ENCODE measurements at places on chromosomes 5 and 9.

DNA sequence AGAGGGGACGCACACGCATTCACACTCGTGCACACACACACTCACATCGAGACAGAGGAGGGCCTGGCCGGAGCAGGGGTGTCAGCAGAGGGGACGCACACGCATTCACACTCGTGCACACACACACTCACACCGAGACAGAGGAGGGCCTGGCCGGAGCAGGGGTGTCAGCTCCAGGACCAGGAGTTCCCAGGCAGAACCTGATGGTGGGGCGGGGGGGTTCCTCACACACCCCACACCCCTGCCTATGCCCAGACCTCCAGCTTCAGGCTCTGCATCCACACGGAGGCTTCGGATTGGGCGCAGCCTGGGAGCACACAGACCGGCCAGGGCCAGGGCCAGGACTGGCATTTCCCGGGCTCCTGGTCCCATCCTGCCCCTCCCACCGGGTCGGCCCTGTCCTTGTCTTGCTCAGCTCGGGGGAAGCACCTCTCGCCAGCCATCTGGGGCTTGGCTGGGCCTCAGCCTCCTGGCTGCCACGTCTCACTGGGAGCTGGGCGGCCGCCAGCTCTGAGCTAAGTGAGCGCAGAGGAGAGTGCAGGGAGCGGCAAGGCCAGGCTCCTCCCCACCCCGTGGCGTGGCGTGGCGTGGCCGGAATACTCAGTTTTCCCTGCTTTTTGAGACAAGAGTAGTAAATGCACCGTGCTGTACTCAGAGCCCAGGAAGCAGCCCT is 31.3 kb downstream of the ADAMTS2 start:
- DNase-seq: no peak

DNA sequence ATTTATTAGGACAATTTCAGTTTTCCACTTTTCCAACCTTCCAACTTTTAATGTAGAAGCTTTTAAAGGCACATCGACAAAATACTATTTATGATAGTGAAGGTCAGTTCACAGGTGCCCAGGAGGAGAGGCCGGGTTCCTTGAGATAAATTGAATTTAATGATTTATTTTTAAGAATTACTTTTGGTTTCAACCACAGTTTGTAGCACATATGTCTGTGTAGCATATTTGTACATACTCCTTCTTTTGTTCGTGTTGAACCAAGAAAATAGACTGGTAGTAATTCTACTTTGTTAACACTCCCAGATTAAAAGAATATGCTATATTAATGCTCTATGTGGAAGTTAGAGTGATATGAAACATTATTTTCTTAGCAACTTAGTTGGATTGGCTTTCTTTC is 46.7 kb downstream of the NTRK2 start:
- no peak for DNase-seq

DNA sequence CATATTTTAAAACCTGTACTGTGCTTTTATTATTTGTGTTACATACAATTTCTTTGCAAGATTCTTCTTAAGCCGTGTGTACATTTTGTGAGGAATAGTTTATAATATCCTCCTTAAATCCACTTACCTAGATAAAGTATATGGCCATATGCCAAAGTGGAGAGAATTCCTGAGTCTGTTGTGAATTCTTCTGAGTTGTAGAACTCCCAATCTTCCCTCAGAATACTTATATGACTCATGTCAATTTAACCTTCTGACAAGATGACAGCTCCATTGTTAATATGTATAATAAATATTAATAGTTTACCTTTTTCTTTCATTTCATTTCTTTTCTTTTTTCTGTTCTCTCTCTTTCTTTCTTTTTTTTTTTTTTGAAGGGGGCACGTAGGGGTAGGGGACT is 6.0 kb upstream of the RICTOR start:
- no peak for DNase-seq

GRCh38 chr5:73007051-73007450 is 51.2 kb downstream of the FCHO2 start:
- no peak for DNase-seq

DNA sequence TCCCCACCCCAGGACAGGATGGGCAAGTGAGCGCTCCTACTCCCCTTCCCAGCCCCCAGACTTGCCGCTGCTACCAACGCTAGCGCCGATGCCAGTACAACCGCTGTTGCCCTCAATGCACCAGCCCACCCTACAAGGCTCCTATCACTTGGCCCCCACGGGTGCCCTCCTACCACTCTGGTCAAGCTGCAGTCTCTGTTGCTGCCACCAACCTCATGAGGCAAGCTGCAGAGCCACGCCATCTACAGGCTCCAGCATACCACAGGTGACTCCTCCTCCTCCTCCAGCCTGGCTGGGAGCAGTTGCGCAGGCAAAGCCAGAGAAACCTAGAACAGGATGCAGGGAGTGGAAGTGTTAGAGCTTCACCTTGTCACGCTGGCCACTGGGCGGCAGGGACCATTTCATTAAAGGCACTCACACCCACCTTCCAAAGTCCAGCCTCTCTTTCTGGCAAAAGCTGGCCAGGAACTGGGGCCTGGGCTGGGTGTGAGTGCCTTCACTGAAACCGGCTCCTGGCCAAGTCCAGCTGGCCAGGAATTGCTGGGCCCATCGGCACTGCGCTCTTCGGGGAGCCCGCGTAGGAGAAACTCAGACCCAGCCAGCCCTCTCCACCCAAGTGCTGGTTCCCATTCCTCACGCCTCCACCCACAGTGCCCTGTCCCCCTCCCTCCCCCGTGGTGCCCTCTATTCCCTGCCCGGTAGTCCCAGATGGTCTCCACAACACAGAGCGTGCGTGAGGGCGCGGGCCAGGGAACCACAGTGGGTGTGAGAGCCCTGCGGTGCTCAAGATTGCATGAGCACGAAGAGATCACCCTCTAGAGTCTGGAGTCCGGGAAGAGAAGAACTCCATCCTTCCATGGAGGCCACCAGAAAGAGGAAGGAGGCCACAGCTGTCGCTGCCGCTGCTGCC is 1.6 kb upstream of the PCAT7 start:
- DNase-seq: no peak

DNA sequence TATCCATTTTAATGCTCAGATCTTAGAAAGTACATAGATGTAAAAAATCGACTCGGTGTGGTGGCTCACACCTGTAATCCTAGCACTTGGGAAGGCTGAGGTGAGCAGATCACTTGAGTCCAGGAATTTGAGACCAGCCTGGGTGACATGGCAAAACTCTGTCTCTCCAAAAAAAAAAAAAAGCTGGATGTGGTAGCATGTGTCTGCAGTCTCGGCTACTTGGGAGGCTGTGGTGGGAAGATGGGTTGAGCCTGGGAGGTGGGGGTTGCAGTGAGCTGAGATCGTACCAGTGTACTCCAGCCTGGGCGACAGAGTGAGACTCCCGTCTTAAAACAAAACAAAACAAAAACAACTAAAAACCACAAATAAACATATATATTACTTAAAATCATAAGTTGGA is 61.4 kb downstream of the RASA1 start:
- DNase-seq: no peak

GRCh38 chr5:59473611-59474010 is 419.9 kb downstream of the PDE4D start:
- DNase-seq: no peak

GRCh38 chr9:130712564-130713285 is 19.1 kb downstream of the EXOSC2 start:
- peak; percentile 89 for DNase-seq

DNA sequence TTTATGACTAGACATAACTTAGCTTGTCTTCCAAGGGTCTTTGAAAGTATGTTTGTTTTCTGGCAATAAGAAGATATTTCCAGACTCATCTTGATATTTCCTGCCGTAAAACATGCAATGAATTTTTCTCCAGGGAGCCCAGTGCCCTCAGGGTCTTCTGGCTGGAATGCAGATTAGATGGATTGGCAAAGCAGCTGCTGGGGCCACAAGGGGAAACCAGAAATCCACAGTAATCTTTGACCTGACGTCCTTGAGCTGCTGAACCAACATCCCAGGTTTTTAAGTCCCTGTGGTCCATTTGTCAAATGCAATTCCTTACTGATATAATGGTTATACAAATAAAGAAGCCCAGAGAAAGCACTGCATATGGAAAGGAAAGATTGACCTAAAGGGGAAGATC is 93.0 kb downstream of the THBS4 start:
- no peak for DNase-seq

- no peak for DNase-seq
Observed at GRCh38 chr5:167710444-167711073, 580.9 kb upstream of the WWC1 start.

DNA sequence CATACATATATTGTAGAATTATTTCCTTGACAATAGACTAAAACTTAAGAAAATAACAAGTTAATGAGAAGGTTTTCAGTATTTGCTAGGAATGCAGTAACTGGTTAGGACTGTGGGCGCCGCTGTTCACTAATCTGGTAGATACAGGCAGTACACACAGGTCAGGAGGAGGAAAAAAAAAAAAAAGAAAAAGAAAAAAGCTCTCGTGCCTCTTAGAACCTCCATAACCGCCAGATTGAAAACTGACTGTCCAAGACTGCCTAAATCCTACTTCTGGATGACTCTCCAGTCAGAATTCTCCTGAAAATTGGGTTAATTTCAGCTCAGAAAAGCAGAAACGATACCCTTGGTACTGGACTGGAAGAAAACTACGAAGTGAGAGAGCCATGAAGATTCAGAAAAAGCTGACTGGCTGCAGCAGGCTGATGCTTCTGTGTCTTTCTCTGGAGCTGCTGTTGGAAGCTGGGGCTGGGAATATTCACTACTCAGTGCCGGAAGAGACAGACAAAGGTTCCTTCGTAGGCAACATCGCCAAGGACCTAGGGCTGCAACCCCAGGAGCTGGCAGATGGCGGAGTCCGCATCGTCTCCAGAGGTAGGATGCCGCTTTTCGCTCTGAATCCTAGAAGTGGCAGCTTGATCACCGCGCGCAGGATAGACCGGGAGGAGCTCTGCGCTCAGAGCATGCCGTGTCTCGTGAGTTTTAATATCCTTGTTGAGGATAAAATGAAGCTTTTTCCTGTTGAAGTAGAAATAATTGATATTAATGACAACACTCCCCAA is at the start of gene PCDHGA1:
PCDHGA1 (plus strand) TSS at position 216 of the 782 bp plus-strand sequence.
- DNase-seq: no peak

DNA sequence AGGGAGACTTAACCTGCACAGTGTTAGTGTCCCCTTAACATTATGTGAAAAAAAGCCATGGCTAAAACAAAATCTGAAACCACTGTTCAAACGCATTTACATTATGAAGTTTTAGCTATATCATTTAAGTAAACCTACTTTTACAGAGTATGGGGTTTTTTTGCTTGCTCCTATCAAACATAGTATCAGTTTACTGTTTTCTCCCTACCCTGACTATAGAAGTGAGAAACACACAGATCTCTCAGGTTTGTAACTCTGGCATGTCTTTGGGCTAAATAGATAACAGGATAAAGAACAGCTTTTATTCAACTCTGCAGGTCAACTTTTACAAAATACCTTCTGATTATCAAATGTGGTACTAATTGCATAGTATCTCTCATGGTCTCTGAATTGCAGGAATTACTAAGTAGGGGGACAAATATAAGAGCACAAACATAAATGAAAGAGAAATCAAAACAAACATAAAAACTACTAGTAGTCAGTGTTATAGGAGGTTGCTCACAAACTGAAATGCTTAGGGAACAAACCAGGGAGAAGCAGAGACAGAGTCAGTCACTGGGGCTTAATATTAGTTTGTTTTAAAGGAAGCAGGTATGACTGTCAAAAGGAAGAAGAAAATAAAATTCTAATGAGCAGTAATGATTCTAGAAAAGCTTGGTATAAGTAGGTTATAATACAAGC is 155.8 kb downstream of the MLLT3 start:
- DNase-seq: no peak

GRCh38 chr9:84829471-84829870 is 159.9 kb downstream of the NTRK2 start:
- no peak for DNase-seq

- no peak for DNase-seq
Observed at GRCh38 chr5:42321785-42322184, 101.5 kb upstream of the GHR start.

DNA sequence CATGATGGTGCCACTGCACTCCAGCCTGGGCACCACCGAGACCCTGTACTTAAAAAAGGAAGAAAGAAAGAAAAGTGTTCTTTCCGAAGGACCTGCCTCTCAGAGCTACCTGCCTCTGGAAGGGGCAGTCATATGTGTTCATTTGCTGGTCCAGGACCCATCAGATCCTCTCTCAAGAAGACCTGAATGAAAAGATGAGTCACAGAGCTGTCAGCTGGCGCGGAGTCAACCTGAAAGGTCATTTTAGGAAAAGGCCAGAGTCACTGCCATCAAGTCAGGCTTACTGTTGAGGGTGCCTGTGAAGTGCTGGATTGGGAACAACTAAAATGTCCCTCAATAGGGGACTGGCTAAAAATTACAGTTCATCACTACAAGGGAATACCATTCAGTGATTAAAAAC is 14.9 kb upstream of the HRH2 start:
- DNase-seq: no peak

DNA sequence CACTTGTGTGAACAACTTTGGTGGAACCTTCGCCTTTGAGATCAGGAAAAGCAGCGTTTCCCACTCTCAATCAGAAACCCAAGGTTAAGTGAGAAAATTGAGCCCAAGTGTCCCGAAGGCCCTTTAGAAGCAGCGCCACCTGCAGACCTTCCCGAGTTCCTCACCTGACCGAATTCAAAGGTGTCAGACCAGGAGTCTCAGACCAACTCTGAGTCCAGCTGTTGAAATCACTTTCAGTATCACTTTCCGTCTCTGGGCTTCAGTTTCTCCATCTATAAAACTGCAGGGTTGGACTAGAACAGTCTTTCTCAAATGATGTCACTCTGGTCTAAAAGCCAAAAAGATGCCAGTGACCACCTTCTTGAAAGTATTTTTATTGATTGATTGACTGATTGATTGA is 31.7 kb upstream of the GRHPR start:
- DNase-seq: no peak

DNA sequence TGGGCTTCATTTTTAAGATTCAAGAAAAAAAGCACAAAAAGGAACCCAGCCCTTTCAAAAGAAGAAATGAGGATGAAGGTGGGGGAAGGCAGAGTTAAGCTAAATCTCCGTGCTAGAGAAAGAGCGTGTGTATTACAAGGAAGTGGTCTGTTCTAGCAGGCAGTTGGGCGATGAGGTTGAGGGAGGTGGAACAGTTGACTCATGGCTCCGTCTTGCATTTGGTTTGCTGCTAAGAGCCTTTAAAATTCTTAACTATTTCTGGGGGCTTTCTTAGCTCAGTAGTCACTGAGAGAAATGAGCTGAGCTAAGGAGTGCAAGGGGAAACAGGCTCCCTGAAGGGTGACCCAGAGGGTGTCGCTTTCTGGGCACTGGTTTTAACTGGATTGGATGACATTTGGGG is 117.4 kb downstream of the GCNT1 start:
- DNase-seq: peak; percentile 41

DNA sequence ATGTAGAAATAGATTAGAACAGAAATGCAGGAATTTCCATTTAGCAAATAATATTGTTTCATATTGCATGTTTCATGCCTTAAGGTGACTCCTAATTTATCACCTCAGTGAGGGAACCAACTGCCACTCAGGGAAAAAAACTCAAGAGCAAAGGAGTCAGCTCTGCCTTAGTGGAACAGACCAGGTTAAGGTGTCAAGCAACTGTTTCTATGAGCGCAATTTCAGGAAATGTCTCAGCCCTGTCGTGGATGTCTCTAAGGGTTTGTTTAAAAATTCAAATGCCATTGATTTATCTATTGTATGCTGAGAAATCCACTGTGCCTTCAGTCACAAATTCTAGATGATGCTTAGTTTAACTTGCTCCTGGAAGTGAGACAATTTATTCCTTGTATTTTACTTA is 34.7 kb upstream of the PDZD2 start:
- no peak for DNase-seq
